CD4-positive, alpha-beta T cell (primary cell): ENCODE measurements at places on chromosomes 4 and X.
A peak's percentile ranks its signal among the peaks of the same experiment; 100 is the strongest.

DNA sequence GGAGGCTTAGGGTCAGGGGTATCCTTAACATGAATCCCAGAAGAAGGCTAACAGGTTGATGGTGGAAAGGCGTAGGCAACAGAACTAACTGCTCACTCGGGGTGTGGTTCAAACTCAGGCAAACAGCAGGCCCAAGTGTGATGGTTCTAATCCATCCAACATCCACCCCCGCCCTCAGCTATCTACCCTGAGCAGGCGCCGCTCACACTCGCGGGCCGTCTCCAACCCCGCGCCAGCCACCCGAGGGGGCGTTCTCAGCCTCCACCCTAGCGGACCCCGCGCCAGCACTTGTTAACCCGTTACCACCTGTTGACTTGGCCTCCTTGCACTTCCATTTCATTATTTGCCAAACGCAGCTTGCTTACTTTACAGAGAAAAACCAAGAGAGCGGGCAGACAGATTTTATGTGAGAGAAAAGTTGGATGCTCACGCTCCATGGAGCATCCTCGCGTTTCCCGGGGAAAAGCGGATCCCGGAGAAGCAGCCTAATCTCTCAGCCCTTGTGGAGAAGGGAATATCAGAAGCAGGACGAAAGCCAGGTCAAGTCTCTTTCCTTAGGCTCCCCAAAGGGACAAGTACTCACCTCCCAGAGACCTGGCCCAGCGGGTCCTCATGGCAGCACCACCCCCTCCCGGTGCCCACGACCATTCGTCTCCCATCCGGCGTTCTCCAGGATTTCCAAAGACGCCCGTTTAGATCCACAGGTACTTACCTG lies 773 bp downstream of the SNCA start:
- no peak for DNase-seq

DNA sequence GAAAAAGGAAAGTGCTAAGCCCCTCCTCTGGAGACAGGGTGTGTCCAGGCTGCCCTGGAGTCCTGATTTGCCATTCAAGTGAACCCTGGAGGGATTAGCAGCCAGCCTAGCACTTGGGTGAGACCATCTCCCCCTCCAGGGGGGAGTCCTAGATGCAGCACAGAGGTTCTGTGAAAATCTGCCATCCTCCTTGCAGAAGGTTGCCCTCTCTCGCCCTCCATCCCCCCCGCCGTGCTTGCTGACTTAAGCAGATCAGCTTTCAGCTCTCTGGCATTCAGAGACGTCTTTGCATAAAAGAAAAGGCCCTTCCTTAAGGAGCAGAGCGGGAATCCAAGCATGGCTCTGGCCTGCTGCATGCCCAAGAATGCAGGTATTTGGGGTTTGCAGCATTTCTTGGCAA lies 102.1 kb upstream of the SCML1 start:
- no peak for DNase-seq

DNA sequence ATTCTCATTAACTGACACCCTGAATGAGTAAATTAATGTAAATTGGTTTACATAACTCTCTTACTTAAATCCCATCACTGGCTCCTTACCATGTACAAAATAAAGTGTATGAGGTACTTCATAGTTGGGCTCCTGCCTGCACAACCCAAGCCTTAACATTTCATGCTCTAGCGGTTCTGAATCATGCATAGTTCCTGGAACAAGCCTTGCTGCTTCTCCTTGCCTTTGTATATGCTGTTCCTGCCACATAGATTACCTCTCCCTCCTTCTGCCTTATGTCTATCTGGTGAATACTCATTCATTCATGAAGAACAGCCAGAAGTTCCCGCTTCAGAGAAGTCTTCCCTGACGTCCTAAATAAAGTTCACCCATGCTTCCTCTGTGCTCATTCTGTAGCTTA lies 594.7 kb downstream of the SMARCA1 start:
- no peak for DNase-seq

GRCh38 chr4:138562544-138562991 lies 320.4 kb upstream of the SLC7A11 start:
- no peak for DNase-seq

GRCh38 chr4:123466080-123466785 lies 69.6 kb downstream of the SPRY1 start:
- DNase-seq, result no peak

GRCh38 chr4:113641025-113641431 lies 120.5 kb downstream of the CAMK2D start:
- no peak for DNase-seq

- DNase-seq, result peak; percentile 1
Observed at GRCh38 chrX:120269373-120270035, 18.9 kb downstream of the ZBTB33 start.

GRCh38 chr4:78971776-78972175 lies 32.5 kb upstream of the PAQR3 start:
- no peak for DNase-seq

DNA sequence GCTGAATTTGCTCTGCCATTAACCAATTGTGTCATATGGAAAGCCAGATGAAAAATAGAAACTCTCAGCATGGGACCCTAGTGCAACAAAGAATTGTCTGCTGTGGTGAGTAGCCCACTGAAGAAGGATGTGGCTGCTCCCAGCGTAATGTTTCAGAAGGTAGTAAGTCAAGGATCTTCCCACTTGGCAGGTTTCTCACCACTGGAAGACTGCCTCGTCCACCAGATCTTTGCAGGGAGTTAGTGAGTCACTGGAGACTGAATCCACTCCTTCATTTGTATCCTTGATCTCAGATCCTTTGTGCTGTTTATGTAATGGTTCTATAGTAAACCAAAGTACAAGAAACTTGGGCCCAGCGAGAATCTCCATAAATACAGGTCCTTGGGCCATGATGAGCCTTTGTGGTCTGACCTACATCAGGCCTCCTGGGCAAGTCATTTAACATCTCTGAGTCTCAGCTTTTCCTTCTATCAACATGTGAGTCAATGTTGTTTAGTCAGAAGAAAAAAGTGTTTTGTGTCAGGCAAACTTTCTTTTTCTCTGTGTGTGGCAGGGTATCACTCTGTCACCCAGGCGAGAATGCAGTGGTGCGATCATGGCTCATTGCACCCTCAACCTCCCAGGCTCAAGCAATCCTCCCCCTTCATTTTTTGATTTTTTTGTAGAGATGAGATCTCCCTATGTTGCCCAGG lies 78.0 kb upstream of the CCDC160 start:
- DNase-seq, result no peak

- DNase-seq, result no peak
Observed at GRCh38 chrX:111652719-111653118, 28.3 kb upstream of the ALG13 start.

GRCh38 chrX:12366440-12366839 lies 228.2 kb downstream of the FRMPD4 start:
- no peak for DNase-seq

GRCh38 chr4:132328761-132329160 lies 820.3 kb upstream of the PCDH10 start:
- no peak for DNase-seq

- no peak for DNase-seq
Observed at GRCh38 chr4:89551191-89551590, 243.6 kb upstream of the GPRIN3 start.

DNA sequence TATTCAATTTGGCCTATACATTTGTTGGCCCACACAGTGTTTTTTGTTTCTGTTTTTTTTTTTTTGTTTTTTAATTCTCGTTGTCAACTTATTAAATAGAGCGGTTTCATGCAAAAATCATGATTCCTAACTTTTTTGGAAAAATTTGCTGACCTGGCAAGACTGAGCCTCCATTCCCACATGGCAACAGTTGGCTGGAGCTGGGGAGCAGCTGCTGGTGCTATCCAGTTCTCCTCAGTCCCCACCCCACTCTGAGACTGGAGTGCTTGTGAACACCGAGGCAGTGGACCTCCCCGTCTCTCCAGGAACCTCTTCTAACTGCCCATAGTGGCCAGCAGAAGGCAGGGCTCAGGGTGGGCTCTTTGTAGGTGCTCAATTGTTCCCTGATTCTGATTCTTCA lies 95.7 kb upstream of the OTUD4 start:
- no peak for DNase-seq

DNA sequence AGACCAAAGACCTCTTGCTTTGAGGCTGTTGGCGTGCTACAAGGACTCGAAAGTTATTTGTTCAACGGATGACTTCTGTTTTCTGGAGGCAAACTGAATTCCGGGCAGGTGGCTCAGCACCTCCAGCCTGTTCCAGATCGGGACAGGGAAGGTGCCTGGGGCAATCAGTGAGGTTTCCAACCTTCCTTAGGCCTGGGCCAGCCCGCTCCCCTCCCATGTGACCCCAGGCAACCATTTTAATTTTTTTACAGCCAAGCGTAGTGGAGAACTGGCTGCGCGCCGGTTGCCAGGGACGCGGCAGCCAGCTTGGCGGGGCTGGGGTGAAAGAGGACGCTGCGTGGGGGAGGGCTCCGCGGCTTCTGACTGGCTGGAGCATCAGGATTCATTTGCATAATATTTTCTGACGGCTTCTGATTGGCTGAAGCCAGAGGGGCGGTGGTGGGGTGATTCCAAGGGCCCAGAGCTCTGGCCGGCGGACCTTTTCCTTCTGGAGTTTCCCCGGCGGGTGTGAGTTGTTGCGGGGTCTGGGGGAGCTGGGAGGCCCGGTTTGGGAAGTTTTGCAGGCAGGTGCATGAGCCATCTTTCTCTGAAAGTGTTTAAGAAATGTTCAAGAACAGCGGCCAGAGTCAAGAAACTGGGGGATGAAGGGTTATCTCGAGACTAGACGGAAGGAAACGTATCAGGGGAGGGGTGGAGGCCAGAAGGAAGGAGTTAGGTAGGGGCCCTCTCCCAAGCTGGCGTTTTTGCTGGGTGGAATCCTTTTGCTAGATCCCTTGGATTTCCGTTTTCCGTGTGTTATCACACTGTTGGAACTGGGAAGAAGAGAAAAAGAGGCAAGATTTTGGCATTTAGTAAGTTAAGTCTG lies at the start of gene MID1IP1:
Gene MID1IP1 (plus strand): TSS at position 479 of the 865 bp plus-strand sequence. CDS start 3,488 bp downstream, outside the sequence.
- DNase-seq, result peak; percentile 77

DNA sequence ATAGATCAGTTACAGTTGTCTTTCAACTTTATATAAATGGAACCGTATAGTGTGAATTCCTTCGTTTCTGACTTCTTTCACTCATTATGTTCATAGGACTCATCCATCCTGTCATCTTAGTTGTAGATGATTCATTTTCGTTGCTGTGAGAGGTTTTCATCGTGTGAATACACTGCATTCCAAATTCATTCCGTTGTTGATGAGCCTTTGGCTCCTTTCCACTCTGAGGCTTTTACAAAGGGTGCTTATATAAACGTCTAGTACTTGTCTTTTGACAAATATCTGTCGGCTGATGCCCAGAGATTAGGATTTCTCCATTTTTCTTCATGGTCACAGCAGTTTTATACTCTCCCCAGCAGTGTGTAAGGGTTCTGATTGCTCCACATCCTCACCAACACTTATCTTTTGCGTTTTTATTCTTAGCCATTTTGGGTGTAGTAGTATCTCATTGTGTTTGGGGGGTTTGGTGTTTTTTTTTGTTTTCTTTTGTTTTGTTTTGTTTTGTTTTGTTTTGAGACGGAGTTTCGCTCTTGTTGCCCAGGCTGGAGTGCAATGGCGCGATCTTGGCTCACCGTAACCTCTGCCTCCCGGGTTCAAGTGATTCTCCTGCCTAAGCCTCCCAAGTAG lies 48.6 kb downstream of the LRP2BP start:
- no peak for DNase-seq

DNA sequence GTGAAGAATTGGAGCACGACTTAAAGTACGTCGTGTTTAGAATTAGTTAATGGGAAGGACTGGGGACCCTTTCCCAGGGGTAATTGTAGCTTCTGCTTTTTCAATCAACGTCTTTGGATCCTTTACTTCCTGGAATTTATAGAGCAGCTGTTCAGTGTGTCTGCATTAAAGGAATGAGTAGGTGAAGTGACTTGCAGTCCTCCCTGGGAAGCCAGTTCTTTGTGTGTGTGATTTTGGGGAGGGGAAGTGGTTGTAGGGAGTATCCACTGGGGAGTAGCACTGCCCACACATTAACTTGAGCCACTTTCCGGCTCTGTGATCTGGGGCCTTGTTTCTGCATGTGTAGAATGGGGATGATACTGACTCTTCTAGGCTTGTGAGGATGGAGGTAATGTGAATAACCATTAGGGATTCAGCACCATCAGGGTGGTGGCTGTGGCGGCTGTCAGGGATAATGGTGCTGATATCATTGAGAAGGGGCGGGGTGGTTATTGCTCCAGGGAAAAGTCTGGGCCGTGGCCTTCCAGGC lies 54.7 kb downstream of the TMEM131L start:
- no peak for DNase-seq

GRCh38 chr4:40367451-40367850 lies 32.3 kb downstream of the CHRNA9 start:
- no peak for DNase-seq

DNA sequence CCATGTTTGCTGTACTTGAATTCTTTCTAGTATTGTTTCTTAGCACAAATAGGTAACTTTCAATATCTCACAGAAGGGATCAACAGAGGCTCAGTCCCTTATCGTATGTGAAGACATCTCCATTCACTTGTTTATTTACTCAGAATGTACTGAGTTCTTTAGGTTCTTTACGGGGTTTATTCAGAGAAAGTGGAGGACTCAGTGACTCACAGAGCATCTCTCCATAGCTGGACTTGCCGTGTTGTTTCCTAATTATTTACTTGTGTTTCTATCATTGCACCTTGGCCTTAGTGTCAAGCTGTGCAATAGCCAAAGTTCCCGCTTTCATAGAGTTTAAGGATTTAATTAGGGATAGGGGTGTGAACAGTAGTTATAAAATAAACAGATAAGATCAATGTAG lies 57.1 kb downstream of the RHOH start:
- no peak for DNase-seq

DNA sequence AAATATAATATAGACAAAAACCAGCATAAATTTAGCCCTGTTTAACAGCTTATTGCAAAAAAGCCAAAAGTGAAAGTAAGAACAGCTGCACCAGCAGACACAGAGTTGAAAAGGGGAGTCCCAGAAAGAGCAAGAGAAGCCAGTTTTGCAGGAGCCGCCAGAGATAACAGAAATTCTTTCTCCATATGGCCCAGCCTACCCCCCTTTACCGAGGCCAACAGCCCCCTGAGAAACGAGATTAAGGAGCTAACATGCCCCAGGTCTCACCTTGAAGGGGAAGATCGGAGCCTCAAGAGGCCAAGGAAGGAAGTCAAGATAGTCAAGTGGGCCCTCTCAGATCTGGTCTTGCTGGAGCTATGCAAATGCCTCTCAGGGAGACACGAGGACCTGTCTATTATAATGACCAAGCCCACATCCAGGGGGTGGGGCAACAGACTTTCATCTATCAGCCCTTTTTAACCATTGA lies 4.8 kb downstream of the ACOX3 start:
- DNase-seq, result peak; percentile 5
